ENCODE measurements at places on chromosomes 2 and 18.

- DNase-seq = no peak
Observed at GRCh38 chr2:198717451-198717850, 740.3 kb downstream of the SATB2 start.

- DNase-seq = no peak
Observed at GRCh38 chr2:161905389-161906046, 168.5 kb downstream of the DPP4 start.

DNA sequence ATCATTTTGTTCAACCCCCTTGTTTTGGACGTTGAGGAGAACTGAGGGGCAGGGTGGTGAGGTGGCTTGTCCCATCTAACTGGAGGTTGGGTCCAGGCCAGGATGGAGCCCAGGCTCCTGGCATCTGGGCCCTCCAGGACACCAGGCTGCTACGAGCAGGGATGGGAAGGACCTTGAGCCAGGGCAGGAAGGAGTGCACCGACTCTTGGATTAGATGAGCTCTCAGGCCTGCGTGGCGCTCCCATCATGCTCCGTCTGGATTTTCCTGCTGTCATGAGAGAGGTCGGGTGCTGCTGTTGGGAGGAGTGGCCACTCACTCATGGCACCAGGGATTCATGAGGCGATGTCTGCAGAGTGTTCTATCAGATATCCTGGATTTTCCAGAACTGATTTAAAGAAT lies 18.3 kb upstream of the ALLC start:
- no peak for DNase-seq

- DNase-seq = no peak
Observed at GRCh38 chr2:96684883-96685576, 42.5 kb downstream of the FER1L5 start.

DNA sequence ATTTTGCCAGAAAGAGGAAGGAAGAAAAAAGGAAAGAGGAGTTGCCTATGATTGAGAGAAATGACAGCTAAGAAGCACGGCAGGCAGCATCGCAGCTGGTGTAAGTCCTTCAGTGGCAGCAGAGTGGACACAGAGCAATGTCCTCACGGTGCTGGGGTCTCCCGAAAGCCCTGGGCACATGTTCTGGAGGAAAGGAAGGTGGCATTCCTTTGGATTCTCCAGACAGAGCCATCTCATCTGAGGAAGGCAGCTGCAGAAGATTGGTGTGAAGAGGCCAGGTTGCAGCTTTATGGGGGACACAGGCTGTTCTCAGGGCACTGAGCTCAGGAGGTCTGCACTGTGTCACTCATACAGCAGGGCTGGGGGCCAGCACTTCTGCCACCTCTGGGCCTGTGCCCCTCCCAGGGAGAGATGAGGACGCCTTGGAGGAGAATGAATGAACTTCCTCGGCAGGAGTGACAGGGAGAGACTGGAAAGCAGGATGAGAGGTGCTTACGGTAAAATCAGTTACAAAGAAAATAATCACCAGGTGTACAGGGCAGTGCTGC lies 252.0 kb upstream of the MYT1L start:
- no peak for DNase-seq
